ENCODE measurements at places on chromosomes 6 and 20.
A peak's percentile ranks its signal among the peaks of the same experiment; 100 is the strongest.

DNA sequence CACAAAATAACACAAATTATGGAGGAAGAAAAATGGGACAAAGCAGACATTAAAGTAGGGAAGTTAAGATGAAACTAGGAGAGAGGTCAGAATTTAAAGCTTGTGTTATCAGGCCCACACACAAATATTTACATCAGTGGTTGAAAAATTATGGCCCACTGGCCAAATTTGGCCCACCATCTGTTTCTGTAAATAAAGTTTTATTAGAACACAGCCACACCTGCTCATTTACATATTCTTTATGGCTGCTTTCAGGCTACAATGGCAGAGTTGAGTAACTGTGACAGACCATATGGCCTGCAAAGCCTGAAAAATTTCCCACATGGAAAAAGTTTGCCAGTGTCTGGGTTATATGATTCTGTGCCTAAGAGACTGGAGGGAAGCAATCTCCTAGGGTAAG lies 49.0 kb downstream of the SLC22A23 start:
- no peak for DNase-seq

- no peak for DNase-seq
Observed at GRCh38 chr20:57851025-57851682, 141.3 kb upstream of the PMEPA1 start.

DNA sequence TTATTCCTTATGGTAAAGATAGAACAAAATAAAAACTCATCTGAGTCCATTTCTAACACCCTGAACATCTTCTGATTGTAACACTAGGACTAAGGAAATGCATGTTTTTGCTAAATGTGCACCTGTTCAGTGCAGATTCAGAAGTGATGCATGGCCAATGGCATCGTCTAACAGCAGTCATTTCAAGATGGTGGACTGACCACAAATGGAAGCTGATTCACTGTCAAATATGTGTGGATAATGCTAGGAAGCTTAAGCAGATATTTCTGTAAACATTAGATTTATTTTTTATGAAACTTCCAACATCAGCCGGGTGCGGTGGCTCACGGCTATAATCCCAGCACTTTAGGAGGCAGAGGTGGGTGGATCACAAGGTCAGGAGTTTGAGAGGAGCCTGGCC lies 394.8 kb downstream of the SAMD5 start:
- no peak for DNase-seq

DNA sequence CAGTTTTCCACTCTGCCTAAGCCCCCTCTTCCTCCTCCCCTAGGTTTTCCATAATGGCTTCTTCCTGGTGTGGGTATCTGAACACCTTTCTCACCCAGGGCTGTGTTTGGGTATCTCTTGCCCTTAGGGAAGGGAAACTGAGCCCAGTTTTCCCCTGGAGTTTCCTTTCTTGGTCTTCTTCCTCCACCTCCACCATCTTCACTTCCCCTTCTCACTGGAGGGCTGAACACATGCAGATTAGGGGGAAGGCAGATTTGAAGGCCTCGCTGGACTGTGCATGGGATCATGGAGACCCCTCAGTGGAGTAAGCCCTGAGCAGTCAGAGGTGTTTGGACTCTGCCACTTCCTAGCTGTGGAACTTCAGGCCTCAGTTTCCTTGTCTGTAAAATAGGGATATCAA lies 27.8 kb downstream of the FOXP4 start:
- DNase-seq, result no peak

DNA sequence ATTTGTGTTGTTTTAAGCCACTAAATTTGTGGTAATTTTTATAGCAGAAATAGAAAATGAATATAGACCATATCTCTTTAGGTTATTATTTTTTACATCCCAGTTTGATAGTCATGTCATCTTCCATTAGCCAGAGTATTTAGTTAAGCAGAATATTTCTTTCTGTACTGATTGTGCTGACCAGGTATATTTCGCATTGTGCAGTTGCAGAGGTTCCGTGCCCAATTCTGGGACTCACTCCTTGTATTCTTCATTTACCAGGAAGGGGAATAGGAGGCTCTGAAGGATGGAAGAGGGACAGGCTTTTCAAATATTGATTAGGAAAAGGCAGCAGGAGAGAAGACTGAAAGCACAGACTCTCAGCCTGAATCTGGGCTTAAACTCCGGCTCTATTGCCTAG lies 217.8 kb downstream of the AKAP7 start:
- no peak for DNase-seq

DNA sequence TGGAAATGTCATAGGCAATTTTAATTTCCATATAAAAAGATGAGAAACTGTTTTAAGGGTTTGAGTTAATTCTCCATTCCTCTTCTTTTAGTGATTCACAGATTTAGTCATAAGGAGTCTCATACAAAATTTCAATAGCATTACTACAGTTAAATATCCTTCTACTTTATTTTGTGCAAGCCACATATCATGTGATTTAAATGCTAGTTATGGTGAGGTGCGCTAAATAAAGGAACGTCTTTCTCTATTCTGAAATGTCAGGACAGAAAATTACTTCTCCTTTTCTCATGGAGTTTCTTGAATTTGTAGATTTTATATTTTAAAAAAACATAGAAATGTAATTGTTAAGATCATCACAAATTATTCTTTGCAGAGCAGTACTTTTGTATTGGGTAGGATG lies 50.0 kb upstream of the SUPT3H start:
- DNase-seq, result no peak

DNA sequence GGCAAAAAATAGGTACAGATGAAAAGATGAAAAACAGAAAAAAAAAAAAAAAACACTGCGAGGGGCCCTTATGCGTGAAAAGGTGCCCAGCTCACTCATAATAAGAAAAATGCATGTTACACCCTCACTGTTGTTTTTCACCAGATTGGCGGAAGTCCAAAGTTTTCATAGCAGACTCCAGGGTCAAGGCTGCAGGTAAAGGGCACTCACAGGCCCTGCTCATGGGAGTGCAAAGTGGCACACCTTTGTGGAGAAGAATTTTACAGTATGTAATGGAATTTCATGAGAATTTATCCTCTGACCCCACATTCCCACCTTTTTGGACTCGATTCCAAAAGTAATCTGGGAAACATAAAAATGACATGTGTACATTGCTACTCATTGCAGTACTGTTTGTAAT lies 108.2 kb downstream of the CDKAL1 start:
- no peak for DNase-seq

- peak; percentile 76 for DNase-seq
Observed at GRCh38 chr6:166775180-166775922, 148.3 kb upstream of the RPS6KA2 start.

DNA sequence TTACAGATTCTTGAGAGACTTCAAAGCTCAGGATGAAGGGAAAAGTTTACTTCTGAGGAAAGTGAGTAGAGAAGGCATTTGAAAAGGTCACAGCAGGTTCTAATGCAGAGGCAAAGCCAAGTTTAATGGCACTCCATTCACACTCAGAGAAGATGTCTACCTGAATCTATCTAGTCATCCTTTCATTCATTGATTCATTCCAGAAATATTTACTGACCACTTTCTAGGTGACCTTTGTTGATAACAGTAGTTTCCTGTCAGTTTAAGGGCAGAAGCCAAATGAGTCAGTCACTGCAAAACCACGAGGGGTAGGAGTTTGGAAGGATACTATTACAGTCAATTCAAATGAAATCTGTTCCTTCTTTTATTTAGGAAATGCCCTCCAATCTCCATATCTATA lies 30.8 kb downstream of the FBXO5 start:
- DNase-seq, result no peak

DNA sequence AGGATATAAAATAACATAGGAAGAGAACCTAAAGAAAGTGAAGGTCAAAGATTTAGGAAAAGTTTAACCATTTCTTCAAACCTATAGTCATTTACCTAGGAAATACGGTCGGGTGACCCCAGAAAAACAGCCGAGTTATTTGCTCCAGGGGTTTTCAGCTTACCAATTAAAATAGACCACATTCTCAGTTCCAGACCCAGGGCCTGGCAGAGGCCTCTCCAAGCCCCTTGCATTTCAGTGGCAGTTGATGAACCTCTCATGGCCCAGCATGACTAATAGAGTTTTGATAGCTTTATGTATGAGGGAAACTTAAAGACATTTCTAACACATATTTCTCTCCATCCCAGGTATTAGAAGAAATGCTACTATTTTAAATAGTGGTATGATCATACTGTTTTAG lies 113.5 kb downstream of the OGFRL1 start:
- DNase-seq, result no peak

GRCh38 chr6:43359381-43359780 lies 10.1 kb downstream of the ZNF318 start:
- DNase-seq, result no peak

- DNase-seq, result no peak
Observed at GRCh38 chr6:125169058-125169457, 15.5 kb downstream of the TPD52L1 start.

GRCh38 chr6:17842014-17842776 lies 135.5 kb upstream of the NUP153 start:
- DNase-seq, result no peak

- DNase-seq, result no peak
Observed at GRCh38 chr6:31485055-31485454, 12.9 kb upstream of the MICB start.

DNA sequence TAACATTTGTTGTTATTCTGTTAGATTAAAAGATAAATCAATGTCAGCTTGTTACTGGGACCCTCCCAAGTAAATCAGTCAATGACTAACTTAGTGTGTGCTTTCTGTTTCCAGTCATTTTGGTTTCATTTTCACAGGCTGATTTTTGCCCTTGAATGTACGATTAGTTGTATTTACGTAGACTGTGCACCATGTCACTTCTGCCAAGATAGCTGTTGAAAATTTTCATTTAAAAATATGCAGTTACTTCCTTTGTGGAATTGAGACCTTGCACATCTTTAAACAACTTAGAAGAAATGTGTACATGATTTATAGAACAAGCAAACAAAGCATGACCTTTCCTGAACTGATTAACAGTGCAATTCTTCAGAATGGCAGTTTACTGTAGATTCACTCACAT lies 944.8 kb upstream of the CITED2 start:
- no peak for DNase-seq

DNA sequence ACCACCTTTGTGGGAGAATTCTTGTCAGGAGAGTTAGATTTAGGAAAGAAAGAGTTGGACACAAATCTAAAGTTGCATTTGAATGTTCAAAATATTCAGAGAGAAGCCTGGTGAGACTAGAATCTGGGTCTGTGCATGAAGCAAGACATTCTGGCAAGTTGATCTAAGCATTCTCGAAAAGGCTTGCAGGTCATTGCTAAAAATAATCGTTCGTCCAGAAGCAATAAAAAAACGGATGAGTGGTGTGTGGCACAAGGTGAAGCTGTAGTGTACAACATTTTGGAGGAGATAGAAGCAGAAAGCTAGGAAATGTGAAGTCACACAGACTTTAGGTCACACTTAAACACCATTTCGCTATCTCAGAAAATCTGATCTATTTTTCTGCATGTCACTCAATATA lies 114.9 kb upstream of the IFNGR1 start:
- DNase-seq, result no peak

All from CD4-positive, alpha-beta T cell treated with Interleukin-4 for 4 hours (primary cell).